ENCODE measurements at places on chromosomes 16 and 17.

DNA sequence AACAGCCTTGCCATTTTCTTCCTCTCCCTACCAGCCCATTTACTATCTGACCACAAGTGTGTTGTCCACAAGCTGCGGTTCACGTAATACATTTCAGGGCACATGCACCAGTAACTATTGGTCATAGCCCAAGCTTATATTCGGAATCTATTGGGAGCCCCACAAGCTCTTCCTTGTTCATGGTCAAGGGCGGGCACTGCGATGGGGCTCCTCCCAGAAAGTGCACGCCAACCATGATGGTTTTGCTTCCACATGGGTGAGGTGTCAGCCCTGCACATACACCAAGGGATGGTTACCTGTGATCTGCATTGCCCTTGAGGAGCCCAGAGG, 12.1 kb downstream of the THRA start:
- DNase-seq, result no peak

- DNase-seq, result no peak
These were observed 10.9 kb downstream of the RABEP2 start for GRCh38 chr16:28913946-28914724.

- DNase-seq, result no peak
These were observed 2.3 kb upstream of the PYDC1 start for GRCh38 chr16:31219154-31219741.

GRCh38 chr17:78805301-78805700, 23.2 kb upstream of the CYTH1 start:
- no peak for DNase-seq

GRCh38 chr16:87045466-87046216, 271.6 kb downstream of the C16orf95 start:
- DNase-seq, result no peak

GRCh38 chr17:21008160-21008915, 34.5 kb downstream of the USP22 start:
- DNase-seq, result no peak
